ENCODE measurements at places on chromosomes 1 and 21.

DNA sequence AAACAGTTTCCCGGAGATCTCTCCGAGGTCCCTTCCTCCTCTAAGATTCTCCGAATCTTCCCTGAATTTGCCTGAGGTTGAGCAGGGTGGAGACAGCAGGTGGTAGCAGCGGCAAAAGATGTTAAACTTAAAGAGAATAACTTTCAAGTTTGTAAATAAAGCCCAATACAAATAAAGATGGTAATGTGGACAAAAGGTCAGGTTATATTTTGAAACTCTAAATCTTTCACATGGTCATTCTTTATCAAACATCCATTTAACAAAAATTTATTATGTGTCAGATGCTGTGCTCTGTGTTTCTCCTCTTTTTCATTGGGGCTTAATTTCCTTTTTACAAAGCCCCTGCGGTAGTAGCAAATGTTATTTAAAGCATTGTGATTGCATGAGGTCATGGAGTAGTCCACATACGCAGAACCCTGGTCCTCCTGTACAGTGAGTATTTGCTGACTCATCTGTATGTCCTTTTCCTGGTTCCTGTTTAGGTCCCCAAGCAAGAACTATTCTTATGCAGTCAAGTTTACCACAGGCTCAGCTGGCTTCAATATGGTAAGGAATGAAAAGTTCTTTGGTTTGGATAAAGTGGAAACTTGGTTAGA is 119.2 kb downstream of the ITSN1 start:
- peak; percentile 99 for DNase-seq

DNA sequence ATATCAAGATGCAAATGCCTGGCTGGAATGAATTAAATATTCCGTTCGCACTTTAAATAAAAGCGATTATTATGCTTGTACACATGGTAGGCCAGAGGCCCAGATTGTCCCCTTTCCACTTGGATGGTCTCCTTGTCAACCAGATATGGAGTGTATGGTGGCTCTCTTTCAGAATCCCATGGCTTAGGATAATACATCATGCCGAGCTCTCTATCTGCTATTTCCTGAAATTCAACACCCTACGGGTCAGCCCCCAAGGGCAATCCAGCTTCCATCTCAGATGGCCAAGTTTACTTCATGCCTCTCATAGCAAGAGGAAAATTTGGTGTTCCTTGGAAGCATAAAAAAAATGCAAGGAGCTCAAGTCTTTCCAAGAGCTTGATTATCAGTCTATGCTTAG is 25.4 kb upstream of the FMO1 start:
- DNase-seq = no peak

DNA sequence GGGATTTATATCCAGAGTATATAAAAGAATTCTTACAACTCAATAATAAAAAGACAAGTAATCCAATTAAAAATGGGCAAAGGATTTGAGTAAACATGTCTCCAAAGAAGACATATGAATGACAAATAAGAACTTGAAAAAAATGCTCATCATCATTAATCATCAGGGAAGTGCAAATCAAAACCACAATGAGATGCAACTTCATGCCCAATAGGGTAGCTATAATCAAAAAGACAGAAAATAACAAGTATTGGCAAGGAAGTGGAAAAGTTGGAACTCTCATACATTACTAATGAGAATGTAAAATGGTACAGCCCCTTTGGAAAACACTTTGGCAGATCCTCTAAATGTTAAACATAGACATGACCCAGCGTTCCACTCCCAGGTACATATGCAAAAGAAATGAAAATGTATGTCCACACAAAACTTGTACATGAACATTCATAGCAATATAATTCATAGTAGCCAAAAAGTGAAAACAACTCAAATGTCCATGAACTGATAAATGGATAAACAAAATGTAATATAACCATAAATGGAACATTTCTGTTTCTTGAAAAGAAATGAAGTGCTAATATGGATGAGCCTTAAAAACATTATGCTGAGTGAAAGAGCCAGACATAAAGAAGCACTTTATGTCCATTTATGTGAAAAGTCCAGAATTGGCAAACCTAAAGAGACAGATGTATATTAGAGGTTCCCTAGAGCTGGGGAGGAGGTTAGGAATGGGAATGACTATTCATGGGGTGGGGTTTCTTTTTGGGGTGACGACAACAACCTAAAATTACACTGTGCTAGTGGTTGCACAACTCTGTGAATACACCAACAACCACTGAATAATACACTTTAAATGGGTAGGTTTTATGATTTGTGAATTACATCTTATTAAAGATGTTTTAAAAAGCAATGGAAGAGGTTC is 259.7 kb downstream of the RHOU start:
- DNase-seq = no peak

DNA sequence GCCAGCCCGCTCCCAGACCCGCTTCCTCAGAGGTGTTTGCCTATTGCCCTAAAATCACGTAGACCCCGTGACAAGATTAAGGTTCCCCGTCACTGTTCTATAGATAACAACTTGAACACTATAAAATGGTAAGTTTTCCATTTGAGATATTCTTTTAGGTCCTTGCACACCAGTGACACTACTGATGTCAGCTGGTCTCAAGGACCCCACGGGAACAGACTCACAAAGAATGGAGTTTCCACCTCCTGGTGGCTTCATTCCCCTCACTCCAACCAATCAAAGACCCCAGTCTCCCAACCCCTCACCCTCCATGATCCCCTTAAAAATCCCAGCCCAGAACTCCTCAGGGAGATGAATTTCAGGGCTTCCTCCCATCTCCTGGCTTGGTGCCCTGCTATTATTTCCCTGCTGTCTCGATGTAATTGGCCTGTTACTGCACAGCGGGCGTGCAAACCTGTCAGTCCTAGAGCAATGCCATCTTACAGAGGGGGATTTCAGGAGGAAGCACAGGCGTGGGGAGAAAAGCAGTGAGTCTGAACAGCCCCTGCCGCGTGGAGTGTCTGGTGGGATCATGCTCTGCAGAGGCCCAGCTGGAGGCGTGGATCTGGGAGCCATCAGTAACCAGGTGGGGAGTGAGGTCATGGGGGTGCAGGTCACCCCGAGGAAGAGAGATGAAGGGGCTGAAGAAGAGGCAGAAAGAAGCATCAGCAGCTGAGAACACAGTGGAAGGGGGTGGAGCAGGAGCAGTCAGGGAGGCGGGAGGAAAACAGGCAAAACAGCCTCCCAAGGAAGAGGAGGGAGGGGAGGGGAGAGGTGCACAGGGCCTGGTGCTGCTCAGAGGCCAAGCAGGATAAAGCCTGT is 35.1 kb upstream of the LBR start:
- no peak for DNase-seq

DNA sequence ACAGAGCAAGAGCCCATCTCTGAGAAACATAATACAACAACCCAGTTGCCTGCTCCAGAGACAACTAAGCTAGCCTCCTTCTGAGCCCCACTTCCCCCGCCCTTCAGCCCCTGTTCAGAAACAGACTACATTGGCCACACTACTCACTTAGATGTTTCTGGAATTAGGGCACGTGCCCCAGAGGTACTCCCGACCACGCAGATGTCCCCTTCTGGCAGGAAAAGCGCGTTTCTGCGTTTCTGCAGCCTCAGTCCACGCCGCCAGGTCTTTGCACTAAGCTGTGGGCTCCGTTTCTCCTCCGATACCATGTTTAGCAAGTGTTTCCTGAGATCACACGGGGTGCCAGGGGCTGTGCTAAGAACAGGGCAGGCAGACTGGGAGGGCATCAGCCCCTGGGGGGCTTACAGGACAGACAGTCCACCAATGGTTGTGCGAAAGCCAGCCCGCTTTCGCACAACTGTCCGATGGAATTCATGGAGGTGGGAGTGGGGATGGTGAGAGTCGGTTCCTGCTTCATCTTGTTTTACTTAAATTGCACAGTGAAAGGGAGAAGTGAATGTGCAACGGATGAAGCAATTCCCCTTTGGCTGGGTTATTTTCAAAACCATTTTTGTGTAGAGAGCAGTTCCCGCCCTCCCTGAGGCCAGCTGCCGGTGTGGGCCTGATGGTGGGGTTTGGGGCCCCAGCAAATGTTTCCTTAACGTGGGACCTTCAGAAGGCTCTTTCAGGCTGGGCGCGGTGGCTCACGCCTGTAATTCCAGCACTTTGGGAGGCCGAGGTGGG is 2.7 kb downstream of the PIK3CD start:
- DNase-seq = no peak

GRCh38 chr1:23643736-23644554 is 47.7 kb upstream of the RPL11 start:
- no peak for DNase-seq

DNA sequence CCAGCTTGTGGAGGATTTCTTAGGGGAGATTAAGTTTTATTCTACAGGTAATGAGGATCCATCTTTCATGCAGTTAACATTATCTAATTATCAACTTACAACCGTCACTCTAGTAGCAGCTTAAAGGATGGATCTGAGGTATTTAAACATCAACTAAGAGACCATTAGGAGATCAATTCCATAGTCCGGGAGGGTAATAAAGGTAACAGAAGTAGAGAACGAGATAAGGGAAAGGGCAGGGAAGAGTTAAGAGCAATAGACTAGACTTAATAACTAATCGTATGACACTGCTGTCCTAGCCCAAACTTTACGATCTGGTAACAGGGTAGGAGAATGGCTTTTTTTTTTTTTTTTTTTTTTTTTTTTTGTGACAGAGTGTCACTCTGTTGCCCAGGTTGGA is 19.5 kb upstream of the CCDC17 start:
- no peak for DNase-seq

DNA sequence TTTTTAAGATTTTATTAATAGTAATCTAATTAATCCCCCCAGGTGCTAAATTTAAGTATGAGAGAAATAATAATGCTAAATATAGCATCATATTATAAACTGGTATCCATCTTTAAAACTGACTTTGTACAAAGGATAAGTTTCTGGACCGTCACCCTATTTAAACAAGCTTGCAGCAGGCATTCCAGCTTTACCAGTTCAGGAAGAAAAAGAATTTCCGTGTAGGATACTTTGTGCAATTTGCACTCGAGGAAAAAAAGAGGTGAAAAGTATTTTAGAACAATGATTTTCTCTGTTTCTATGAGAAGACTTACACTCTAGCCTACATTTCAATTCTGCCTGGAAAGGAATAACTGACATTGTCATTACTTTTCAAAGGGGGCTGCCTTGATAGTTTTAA is 27.6 kb downstream of the HMCN1 start:
- DNase-seq = no peak

- no peak for DNase-seq
These were observed 171.6 kb downstream of the S1PR1 start for GRCh38 chr1:101408212-101409042.

GRCh38 chr1:109821831-109822745 is 58.4 kb upstream of the EPS8L3 start:
- peak; percentile 81 for DNase-seq

DNA sequence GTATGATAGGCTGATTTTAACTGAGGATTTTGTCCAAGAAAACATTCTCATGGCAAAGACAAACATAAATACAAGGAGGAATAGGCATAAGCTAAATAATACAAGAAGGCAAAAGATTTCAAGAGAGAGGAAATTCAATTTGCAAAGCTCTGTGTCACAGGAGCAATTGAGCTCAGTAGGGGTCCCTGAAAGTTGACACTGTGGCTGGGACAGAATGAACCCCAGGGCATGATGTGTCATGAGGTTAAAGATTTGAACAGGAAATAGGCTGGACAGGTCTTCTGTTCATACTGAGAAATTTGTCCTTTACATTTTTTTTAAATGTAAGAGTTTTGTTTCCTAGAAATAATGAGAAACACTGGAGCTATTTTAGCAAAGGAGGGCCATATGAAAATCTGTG is 555.4 kb upstream of the NEGR1 start:
- DNase-seq = no peak

DNA sequence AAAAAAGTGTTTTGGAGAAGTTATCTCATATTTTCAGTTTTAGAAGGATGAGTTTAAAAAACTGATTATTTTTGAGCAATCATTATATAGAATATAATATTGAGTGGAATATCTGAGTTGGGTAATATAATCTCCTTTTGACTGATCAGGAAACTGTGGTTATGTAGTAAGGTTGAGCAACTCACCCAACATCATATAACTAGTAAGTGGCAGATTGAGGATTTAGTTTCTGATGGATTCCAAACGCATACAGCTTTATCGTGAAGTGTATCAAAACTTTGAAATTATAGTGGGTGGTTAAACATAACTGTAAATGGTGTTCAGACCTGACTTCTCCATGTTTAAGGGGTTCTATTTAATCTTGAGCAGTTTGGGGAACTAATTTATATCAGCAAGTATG is 98.6 kb downstream of the OLFM3 start:
- DNase-seq = no peak

DNA sequence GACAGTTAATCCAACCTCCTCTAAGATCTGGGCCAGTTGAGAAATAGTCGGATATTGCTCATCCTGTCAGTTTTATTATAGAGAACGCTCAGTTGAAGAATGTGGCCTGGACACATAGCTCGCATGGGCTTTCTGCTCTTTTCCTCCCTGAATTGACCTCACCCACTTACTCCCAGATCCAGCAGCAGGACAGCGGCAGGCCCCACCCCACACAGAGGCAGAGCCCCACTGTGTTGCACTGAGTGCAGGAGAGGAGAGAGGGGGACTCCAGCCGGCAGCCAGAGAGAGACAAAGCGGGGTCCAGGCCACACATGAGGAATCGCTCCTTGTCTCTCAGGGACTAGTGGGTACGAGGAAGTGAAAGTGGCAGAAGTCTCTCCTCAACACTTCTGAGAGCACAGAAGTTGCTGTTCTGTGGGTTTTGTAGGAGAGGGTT is 78.6 kb downstream of the LAMC1 start:
- no peak for DNase-seq

GRCh38 chr1:181743878-181744312 is 260.6 kb downstream of the CACNA1E start:
- DNase-seq = no peak

DNA sequence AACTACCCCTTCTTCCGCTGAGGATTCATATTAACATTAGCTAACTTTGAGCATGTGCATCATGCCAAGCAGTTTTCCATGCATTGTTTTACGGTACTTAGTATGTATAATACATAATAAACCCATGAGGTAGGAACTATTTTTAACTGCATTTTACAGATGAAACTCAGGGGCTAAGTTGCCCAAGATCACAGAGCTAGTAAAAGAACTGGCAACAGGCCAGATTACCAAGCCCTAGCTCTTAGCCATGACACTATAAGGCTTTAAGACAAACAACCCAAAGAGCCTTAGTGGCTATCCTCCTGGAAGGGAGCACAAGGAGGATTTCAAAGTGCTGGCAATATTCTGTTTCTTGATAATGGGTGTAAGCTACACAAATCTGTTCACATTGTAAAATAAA is 6.1 kb downstream of the AK2 start:
- no peak for DNase-seq

DNA sequence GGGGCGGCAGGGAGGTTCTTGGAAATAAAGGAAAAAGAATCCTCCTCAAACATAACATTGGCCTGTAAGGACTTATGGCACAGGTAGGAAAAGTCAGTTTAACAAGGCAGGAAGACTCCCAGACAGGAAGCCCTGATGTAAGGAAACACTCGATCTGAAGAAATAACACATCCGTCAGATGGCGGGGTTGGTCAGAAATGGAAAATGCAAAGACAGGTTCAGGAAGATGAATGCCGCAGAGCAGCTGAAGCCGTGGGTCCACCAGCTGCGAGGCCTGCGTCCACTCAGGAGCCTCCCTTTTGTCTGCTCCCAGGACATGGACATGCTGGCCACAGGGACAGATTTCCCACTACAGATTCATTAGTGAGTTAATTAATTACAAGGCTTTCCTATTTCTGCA is 3.8 kb downstream of the RSPH1 start:
- DNase-seq = no peak

GRCh38 chr1:235651170-235651806 is 1.7 kb upstream of the GNG4 start:
- no peak for DNase-seq

- no peak for DNase-seq
These were observed 53.3 kb downstream of the EIF4G3 start for GRCh38 chr1:21123287-21123948.

- DNase-seq = no peak
These were observed 174.6 kb downstream of the USP25 start for GRCh38 chr21:15904389-15904788.

- peak; percentile 5 for DNase-seq
These were observed 291.0 kb downstream of the CHRM3 start for GRCh38 chr1:239677362-239677761.

All from A172 (cell line).